Renal pelvis (tissue), 12 donors: ENCODE measurements at places on chromosomes 16 and 17. TPM values are rescaled to one million over a fixed set of nuclear protein-coding genes. Genes with fewer than 3 reads are reported as not detected.

DNA sequence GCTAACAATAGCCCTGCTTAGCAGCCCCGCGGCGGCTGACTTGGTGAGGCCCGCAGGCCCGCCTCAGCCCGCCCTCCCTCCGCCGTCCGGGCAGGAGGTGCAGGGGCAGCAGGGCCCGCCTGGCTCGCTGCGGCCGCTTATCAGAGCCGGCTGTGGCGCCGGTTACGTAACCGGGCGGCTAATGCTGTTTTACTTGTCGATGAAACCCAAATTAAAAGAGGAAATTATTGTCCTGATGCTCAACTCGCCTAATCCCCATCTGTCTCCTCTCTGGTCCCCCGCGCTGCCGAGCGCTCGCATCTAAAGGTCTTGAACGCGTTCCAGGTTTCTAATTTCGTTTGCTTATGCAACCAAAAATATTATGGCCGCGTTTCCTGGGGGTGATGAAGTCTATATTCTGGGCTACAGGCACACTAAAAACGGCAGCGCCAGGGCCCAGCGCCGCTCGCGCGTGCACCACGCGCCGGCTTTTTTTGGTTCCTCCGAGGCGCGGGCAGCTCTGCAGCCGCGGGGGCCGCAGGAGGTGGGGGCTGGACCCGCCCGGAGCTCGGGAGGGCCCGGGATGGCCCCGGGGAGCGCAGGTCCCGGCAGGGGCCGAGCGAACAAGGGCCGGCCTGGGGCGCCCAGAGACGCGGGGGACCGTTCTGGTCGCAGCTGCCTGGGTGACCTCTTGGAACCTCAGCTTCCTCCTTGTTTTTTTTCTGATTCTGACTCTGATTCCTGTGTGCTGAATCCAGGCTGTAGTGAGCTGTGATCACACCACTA is 65.2 kb upstream of the TOB1 start:
- DNase-seq, result no peak

GRCh38 chr16:3157229-3158025 is 22.6 kb downstream of the ZNF213 start:
- DNase-seq, result peak; percentile 63

- DNase-seq, result no peak
Measured at GRCh38 chr16:81279392-81279791, 35.4 kb upstream of the GAN start.

Gene GRB7
- polyA plus RNA-seq, result 56.5 TPM

Gene CES3
- polyA plus RNA-seq, result 4.1 TPM
